ENCODE measurements at places on chromosomes 1 and 21. TPM values are rescaled to one million over a fixed set of nuclear protein-coding genes. Genes with fewer than 3 reads are reported as not detected.

Gene MROH9
- not detected for total RNA-seq

Gene SYT6
- 3.9 TPM for total RNA-seq

DNA sequence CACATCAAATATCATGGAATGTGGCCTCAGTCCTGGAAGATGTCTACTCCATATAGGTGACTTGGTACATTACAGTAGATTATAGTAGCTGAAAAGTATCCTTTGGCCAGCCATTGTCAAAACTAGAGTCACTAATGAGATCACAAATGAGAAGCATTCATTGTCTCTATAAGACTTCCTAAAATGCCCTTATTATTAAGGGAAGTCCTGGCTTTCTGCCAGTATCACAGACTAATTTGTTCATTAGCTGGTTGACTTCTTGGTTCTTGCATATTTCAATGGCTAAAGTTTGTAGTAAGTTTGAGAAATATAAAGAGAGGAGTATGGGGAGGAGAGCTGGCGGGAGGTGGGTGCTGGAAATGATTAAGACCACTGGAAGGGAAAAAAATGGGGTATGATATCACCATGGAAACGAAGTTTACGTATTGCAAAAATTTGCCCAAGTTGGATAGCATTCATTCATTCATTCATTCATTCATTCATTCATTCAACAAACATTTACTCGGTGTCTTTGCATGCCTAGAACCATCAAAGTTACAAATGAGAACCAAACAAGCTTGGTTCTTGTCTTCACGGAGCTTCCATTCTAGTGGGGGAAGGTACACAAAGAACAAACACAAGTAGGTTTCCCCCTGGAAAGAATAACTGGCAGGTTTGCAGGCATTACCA, 11.7 kb upstream of the B3GALNT2 start:
- no peaks in the 10 kb centered on the region for H3K27me3 ChIP-seq
- H3K4me1 ChIP-seq = no peaks in the 10 kb centered on the region
- H3K27ac ChIP-seq = no peak overlapping the region
- no peak for DNase-seq
- H3K4me3 ChIP-seq = no peak overlapping the region

GRCh38 chr1:45346473-45346872, 6.2 kb upstream of the MUTYH start:
- peaks cover 2% of the 10 kb centered on the region for H3K36me3 ChIP-seq
- H3K27me3 ChIP-seq = no peaks in the 10 kb centered on the region
- DNase-seq = no peak
- no peak overlapping the region for H3K27ac ChIP-seq
- no peak overlapping the region for H3K4me3 ChIP-seq

DNA sequence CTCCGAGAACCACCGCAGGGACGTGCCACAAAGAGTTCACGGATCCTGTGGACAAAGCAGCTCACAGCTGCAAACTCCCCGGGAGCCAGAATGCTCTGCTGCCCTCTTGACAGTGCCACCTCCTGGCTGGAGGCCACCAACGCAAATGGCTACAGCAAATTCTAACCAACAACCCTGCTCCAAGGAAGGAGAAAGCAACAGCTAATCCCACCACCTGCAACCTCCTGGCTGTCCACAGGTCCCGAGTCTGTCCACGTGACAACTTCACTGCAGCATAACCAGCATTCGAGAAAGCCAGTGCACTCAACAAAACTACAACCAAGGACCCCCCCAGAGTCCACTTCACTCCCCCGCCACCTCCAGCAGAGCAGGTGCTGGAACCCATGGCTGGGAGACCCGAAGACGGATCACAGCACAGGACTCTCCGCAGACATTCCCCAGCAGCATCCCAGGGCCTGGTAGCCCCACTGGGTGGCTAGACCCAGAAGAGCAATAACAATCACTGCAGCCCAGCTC, 17.3 kb downstream of the POFUT2 start:
- no peaks in the 10 kb centered on the region for H3K27me3 ChIP-seq
- H3K36me3 ChIP-seq = no peaks in the 10 kb centered on the region

Gene IFI44
- 2.5 TPM for total RNA-seq

Gene PTGFR
- 0.76 TPM for total RNA-seq

GRCh38 chr1:26580116-26580515, 50.6 kb downstream of the RPS6KA1 start:
- no peaks in the 10 kb centered on the region for H3K4me1 ChIP-seq
- H3K27me3 ChIP-seq = no peaks in the 10 kb centered on the region
- no peak overlapping the region for H3K4me3 ChIP-seq
- no peak for DNase-seq
- no peaks in the 10 kb centered on the region for H3K36me3 ChIP-seq

GRCh38 chr1:244113532-244114320, 62.6 kb downstream of the ZBTB18 start:
- H3K4me3 ChIP-seq = no peak overlapping the region
- no peaks in the 10 kb centered on the region for H3K27me3 ChIP-seq
- DNase-seq = no peak
- H3K27ac ChIP-seq = no peak overlapping the region

DNA sequence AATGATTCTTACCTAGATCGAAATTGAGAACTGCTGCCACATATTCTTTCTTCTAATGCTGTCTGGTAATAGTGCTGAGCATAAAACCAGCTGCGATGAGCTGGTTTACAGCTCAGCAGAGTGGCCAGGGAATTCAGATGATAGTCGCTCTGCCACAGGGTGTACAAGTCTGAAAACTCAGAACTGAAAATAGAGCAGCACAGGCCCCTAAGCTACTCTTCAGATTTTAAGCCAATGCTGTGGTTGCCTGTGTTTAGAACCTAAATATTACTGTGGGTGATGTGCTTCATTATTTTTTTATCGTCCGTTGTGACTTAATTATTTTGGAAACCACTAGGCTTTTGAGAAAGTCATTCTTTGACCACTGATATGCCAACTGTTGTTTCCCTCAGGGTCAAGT, 152.0 kb downstream of the ADGRL4 start:
- no peaks in the 10 kb centered on the region for H3K36me3 ChIP-seq
- H3K27ac ChIP-seq = no peak overlapping the region
- no peak for DNase-seq
- no peaks in the 10 kb centered on the region for H3K4me1 ChIP-seq
- H3K4me3 ChIP-seq = no peak overlapping the region

DNA sequence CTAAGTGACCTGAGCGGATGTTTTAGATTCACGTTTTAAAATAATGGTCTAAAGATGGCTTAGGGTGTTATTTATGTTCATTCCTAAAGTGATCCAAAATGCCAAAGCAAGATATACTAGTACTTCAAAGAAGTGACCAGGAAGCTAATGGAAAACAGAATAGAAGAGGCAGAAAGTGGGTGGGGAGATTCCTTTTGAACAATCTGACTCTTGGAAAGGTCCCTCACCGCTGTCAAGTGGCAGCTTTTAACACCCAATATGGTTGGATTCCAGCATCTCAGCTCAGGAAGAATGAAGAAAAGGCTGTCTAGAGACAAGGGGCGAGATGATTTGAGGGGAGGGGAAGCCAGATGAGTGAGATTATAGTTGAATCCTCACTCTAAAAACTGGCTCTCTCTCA, 90.3 kb downstream of the SCMH1 start:
- no peaks in the 10 kb centered on the region for H3K27me3 ChIP-seq
- no peaks in the 10 kb centered on the region for H3K4me1 ChIP-seq
- peak overlapping the region; percentile 1 for H3K27ac ChIP-seq
- DNase-seq = no peak

Gene RGS7
- total RNA-seq = 0.13 TPM

- no peak overlapping the region for H3K27ac ChIP-seq
- DNase-seq = no peak
- no peak overlapping the region for H3K4me3 ChIP-seq
- no peaks in the 10 kb centered on the region for H3K27me3 ChIP-seq
- H3K36me3 ChIP-seq = no peaks in the 10 kb centered on the region
Observed at GRCh38 chr1:235735621-235736020, 86.0 kb upstream of the GNG4 start.

- H3K36me3 ChIP-seq = no peaks in the 10 kb centered on the region
- DNase-seq = no peak
- no peaks in the 10 kb centered on the region for H3K27me3 ChIP-seq
- H3K4me1 ChIP-seq = peaks cover 7% of the 10 kb centered on the region
Observed at GRCh38 chr1:146039844-146040194, 18.3 kb upstream of the HJV start.

Gene VTCN1
- 16.8 TPM for total RNA-seq

Gene BTBD8
- 3.1 TPM for total RNA-seq

DNA sequence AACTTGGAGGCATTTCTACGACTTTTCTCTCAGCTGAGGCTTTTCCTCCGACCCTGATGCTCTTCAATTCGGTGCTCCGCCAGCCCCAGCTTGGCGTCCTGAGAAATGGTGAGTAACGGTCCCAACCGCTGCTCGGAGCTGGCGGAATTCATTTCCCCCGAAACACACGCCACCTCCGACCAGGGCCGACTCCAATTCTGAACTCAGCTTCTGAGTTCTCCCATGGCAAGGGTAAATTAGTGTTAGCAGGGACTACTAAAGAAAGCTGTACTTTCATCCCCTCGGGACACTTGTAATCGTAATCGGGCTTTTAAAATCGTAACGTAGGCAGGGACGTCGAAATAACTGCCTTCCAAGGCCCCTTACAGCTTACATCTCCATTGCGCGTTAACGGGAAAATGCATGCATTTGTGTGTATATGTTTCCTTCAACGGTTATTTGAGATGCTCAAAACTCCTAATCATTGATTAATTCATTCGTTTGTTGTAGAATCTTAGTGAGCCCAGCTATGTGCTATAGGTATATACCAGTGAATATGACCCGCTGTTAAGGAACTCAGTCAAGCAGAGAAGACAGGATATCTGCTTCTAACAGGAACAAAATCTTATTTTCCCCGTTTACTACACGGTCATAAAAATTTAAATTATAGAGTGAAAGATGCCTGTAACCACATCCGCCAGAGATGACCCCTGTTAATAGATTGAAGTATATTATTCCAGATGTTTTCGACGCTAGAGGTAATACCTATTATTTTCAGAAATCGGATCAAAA, 472 bp downstream of the DTL start:
- DNase-seq = no peak
- H3K36me3 ChIP-seq = no peaks in the 10 kb centered on the region
- H3K27ac ChIP-seq = no peak overlapping the region

Gene SERPINC1
- not detected for total RNA-seq

GRCh38 chr1:204162494-204163074, 3.6 kb downstream of the REN start:
- no peaks in the 10 kb centered on the region for H3K36me3 ChIP-seq
- H3K4me3 ChIP-seq = no peak overlapping the region
- H3K27ac ChIP-seq = no peak overlapping the region
- peak; percentile 73 for DNase-seq
